ENCODE measurements at places on chromosomes 7 and 10. TPM values are rescaled to one million over a fixed set of nuclear protein-coding genes. Genes with fewer than 3 reads are reported as not detected.

DNA sequence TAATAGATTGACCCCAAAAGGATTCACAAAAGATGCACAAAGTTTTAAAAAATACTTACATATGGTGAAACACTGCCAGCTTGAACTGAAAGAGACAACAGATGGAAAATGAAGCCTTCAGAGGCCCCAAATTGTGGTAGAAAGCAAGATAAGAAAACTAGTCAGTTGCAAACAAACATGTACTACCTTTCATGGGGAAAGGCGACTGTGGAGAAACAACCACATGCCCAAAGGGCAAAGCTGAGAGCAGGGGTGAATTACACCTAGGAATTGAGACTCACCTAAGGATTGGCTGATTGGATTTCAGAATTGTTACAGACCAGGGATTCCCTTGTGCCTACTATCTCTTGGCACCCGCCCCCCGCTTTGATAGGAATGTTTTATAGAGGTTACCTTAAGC lies 13.1 kb downstream of the EPC1 start:
- peaks cover 22% of the 10 kb centered on the region for H3K4me1 ChIP-seq
- H3K4me3 ChIP-seq: no peak overlapping the region
- H3K36me3 ChIP-seq: no peaks in the 10 kb centered on the region
- H3K27ac ChIP-seq: no peak overlapping the region

The PNLIP gene
- not detected for total RNA-seq

The EEPD1 gene
- total RNA-seq: 18.4 TPM

DNA sequence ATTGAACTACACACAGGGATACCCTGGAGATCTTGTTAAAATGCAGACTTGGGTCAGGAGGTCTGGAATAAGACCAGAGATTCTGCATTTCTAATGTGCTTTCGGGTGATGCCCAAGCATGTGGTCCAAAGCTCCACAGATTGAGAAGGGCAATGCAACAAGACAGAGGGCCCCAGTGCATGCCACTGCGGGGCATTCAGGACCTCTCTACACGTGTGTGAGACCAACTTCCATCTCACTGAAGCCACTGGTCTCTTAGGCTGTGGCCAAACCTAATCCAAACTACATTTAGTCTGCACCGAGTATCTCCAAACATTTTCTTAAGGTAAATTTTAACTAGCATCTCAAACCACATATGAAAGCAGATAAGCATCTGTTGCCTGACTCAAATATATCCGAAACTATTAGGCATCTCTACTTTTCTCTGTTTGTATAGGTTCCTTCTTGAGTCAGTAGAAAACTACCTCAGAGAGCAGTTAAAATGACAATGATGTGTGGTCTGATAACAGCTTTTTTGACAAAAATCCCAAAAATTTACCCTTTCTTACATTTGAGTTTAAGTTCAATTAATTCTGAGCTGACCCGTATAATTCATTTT lies 107.5 kb downstream of the ELMO1 start:
- no peaks in the 10 kb centered on the region for H3K27me3 ChIP-seq
- no peak overlapping the region for H3K27ac ChIP-seq
- H3K4me3 ChIP-seq: no peak overlapping the region
- no peak for DNase-seq
- no peaks in the 10 kb centered on the region for H3K4me1 ChIP-seq
- no peaks in the 10 kb centered on the region for H3K36me3 ChIP-seq

DNA sequence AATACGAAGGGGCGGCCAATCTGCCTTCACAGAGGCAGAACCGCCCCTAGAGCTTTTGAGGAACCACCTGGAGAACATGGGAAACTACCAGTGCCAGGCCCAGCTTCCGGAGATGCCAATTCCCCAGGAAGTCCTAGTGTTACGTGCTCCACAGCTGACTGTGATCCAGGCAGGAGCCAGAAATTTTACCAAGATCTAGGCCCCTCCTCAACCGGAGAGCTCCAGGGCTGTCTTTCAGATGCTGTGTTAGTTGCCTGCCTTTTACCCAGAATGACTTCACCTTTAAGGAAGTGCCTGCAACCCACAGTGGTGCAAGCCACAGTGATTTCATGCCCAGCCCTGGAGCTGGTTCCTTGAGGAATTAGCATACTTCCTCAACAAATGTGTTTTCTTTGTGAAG lies 62.9 kb downstream of the ELMO1 start:
- no peaks in the 10 kb centered on the region for H3K4me1 ChIP-seq
- H3K27ac ChIP-seq: no peak overlapping the region
- H3K4me3 ChIP-seq: no peak overlapping the region
- H3K36me3 ChIP-seq: no peaks in the 10 kb centered on the region
- DNase-seq: no peak
- H3K27me3 ChIP-seq: no peaks in the 10 kb centered on the region

The DKK1 gene
- total RNA-seq: 4.1 TPM

The FAM180A gene
- 0.51 TPM for total RNA-seq

The MYH16 gene
- not detected for total RNA-seq

- H3K4me1 ChIP-seq: no peaks in the 10 kb centered on the region
- no peak overlapping the region for H3K4me3 ChIP-seq
- DNase-seq: peak; percentile 53
- H3K36me3 ChIP-seq: no peaks in the 10 kb centered on the region
Observed at GRCh38 chr7:128879939-128880746, 17.5 kb downstream of the ATP6V1F start.

The ELMO1 gene
- total RNA-seq: 63.0 TPM

DNA sequence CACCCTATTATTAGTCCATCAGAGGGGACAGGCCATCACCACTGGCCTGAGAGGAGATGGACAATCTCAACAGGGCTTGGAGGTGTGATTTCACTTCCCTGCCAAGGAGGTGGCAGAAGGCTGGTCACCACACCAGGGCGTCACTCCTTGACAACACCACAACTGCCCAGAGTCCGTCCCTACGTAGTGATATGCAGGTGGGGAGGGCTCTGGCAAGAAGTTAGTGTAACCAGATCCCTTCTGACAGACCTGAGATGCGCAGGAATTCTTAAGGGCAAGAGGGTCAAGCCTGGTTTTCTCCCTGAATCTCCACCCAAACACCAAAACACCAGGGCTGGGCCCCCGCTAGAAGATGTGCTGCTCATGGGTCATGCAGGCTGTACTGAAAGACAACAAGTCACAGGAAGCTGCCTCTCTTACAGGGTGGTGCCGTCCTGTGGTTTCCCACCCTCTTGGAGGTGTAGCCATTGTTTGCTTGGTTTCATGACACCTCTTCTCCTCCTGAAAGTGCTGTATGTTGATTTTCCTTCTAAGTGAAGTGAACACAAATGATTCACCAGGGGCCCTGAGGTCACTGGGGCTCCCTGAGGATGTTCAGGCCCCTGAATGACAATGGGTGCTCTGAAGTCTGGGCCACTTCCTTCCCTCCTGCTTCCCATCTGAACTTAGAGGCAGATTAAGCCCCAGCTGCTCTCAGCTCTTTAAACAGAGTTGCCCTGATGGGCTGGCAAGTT lies 27.1 kb downstream of the ATXN7L1 start:
- H3K36me3 ChIP-seq: no peaks in the 10 kb centered on the region
- H3K27ac ChIP-seq: no peak overlapping the region
- H3K4me1 ChIP-seq: peaks cover 6% of the 10 kb centered on the region
- no peak for DNase-seq
- H3K4me3 ChIP-seq: no peak overlapping the region

The LRRC17 gene
- 180 TPM for total RNA-seq

The PAX4 gene
- not detected for total RNA-seq

DNA sequence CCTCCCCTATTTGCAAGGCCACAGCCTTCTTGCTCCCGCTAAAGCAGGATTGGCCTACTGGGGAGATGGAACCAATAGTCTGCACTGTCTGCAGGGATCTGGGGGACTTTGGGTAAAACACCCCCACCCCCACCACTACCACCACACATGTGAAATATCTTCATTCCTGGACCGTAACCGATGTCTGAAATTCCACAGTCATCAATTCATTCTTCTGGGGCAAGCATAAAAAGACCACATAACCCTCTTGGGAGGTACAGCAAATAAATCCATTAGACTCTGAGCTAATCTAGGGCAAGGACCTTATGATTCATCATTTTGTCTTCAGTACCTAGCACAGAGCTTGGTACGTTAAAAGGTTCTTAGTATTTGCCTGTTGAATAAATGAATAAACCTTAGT lies 307.8 kb downstream of the GPAM start:
- no peak overlapping the region for H3K27ac ChIP-seq
- no peak overlapping the region for H3K4me3 ChIP-seq
- H3K4me1 ChIP-seq: no peaks in the 10 kb centered on the region
- DNase-seq: no peak
- no peaks in the 10 kb centered on the region for H3K36me3 ChIP-seq

DNA sequence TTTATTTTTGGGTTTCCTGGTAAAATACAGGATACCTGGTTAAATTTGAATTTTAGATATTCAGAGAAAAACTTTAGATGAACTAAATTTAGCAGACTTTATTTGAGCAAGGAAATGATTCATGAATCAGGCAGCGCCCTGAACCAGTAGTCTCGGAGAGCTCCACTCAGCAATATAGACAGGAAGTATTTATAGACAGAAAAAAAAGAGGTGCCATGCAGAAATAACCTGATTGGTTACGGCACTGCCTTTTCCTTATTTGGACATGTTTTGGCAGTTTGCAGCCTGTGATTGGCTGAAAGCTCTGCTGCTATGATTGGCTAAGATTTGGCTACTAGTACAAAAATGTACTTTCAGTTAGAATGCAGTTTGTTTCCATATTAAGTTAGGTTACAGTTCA lies 198.3 kb upstream of the DKK1 start:
- DNase-seq: no peak
- H3K27me3 ChIP-seq: no peaks in the 10 kb centered on the region
- H3K4me1 ChIP-seq: no peaks in the 10 kb centered on the region
- H3K27ac ChIP-seq: no peak overlapping the region
- no peak overlapping the region for H3K4me3 ChIP-seq

The CYP26C1 gene
- 0.15 TPM for total RNA-seq

GRCh38 chr10:23521735-23522134 lies 82.9 kb downstream of the OTUD1 start:
- no peaks in the 10 kb centered on the region for H3K27me3 ChIP-seq
- no peaks in the 10 kb centered on the region for H3K4me1 ChIP-seq
- H3K27ac ChIP-seq: no peak overlapping the region
- no peak for DNase-seq
- no peak overlapping the region for H3K4me3 ChIP-seq

DNA sequence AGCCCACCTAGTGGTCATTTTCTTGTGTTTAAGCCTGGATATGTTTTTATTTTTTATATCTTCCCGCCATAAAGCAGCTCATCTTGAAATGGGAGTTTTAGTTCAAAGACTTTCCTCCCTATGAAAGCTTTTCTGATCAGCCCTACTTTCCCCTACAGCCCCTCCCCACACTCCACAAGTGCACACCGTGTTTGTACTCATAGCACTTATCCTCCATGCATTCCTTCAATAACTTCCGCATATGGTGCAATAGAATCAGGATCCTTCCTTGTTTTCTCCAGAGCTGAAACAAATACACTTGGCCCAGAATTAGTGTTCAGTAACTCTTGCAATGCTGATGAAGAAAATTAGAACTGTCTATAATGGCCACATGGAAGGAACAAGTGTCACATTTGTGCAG lies 235.9 kb downstream of the KCNMA1 start:
- H3K27me3 ChIP-seq: no peaks in the 10 kb centered on the region
- H3K36me3 ChIP-seq: no peaks in the 10 kb centered on the region
- H3K4me3 ChIP-seq: no peak overlapping the region
- no peak for DNase-seq
- H3K27ac ChIP-seq: no peak overlapping the region

DNA sequence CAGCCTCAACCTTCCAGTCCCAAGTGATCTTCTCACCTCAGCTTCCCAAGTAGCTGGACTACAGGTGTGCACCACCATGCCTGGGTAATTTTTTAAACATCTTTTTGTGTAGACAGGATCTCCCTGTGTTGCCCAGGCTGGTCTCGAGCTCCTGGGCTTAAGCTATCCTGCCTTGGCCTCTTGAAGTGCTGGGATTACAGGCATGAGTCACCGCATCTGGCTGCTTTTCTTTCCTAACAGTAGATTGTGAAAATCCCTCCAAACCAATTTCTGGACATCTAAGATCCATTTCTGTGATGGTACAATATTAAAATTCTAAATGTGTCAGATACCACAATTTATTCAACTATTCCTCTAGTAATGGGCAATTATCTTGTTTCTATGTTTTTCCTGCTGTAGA lies 38.7 kb downstream of the RAB18 start:
- DNase-seq: no peak
- H3K4me1 ChIP-seq: no peaks in the 10 kb centered on the region
- no peak overlapping the region for H3K4me3 ChIP-seq
- no peaks in the 10 kb centered on the region for H3K27me3 ChIP-seq
- H3K36me3 ChIP-seq: no peaks in the 10 kb centered on the region
- no peak overlapping the region for H3K27ac ChIP-seq

DNA sequence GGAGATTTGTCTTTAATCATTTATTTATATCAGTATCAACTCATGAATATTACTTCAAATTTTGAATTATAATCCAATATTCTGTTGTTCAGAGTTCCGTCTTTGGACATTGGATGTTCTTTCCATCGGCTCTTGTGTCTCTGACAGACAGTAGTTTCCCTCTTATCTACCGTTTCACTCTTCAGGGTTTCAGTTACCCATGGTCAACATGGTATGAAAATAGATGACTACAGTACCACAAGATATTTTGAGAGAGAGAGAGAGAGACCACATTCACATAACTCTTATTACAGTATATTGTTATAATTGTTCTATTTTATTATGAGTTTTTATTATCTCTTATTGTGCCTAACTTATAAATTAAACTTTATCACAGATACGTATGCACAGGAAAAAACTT lies 6.8 kb downstream of the SHTN1 start:
- no peaks in the 10 kb centered on the region for H3K4me1 ChIP-seq
- no peak for DNase-seq
- H3K36me3 ChIP-seq: no peaks in the 10 kb centered on the region
- H3K4me3 ChIP-seq: no peak overlapping the region

The HABP2 gene
- 0.15 TPM for total RNA-seq

DNA sequence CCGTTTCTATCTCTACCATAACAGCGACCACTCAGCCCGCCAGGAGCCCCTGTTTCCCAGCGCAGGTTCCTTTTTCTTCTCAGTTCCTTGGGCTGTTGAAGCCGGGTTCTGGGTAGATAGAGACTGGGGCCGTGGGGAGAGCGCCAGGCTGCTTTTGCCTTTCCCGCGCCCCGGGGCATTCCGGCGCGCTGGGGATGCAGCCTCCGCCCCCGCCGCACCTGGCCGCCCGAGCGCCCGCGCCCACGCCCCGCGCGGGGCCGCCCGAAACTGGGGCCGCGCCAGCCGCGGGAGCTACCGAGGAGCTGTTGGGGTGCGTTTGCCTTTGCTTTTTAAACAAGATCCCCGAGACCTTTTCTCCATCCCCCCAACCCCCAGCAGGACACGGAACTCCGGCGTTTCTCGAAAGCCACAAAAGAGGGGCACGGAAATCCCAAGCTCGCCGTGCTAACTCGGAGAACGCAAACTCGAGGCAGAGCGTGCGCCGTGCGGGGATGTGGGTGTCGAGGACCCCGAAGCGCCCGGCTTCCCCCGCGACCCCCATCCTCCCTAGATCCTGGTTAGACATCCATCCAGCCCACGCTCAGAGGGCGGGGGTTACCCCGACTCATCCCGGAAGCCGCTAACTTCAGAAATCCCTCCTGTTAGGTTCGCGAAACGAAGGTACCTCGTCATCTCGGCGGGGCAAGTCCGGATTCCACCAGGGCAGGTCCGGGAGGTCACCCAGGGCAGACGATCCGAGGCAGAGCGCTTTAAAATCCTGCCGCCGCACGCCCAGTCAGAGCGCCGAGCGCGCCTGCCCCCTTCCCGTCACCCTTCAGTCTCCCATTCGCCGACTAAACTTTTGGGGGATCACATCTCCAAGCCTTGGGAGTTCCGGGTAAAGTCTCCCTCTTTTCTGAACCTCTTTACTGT lies 1.0 kb downstream of the GRM8 start:
- H3K27me3 ChIP-seq: peaks cover 7% of the 10 kb centered on the region
- no peaks in the 10 kb centered on the region for H3K36me3 ChIP-seq
- peak overlapping the region; percentile 57 for H3K4me3 ChIP-seq
- no peaks in the 10 kb centered on the region for H3K4me1 ChIP-seq
- no peak overlapping the region for H3K27ac ChIP-seq
